Mesothelial cell of epicardium (in vitro differentiated cells): ENCODE measurements at places on chromosomes 1 and 21.

DNA sequence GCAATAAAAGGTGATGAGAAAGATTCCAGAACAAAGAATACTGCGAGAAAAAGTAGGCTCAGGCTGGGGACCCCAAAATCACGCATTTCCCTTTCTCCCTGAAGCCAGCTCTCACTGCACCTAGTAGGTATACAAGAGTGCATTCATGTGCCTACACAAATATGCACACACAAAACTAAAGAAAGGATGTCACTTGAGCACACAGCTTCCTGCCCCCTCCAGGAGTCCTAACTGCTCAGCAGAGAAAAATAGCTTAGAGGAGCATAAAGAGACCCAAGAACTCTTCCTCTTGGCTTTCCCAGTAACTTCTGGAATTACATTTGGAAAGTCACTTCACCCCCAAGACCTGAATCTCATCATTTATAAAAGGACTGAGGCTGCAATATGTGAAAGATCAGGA lies 38.0 kb downstream of the JAK1 start:
- DNase-seq: no peak

GRCh38 chr1:210940081-210940617 lies 193.8 kb downstream of the KCNH1 start:
- DNase-seq: no peak

DNA sequence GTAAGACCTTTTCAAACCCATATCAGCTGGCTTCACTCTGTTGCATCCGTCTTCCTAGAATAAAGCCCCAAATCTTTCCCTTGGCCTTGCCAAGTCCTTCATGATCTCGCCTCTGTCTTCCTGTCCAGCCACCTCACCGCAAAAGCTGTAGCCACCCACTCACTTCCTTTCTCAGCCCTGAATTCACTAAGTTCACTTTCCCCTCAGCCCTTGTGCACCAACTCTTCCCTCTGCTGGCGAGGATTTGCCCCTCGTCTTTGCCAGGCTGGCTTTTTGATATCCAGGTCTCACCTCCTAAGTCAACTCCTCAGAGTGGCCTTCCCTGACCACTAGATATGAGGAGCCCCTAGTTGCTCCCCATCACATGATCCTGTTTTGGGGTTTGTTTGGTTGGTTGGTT lies 3.9 kb upstream of the COL16A1 start:
- no peak for DNase-seq

DNA sequence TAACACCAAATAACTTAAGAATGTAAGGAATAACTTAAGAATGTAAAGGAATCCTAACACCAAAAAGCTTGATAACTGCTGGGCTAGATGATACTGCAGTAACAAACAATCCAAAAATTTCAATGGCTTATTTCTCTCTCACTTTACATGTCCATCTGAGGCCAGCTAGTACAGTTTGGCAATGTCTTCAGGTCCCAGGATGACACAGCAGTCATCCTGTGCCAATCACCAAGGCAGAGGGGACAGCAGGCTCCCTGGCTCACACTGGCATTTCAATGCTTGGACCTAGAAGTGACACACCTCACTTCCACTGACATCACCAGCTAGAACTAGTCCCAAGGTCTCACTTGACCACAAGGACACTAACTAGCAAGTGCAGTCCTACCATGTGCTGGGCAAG lies 15.3 kb downstream of the DNAJC11 start:
- no peak for DNase-seq

DNA sequence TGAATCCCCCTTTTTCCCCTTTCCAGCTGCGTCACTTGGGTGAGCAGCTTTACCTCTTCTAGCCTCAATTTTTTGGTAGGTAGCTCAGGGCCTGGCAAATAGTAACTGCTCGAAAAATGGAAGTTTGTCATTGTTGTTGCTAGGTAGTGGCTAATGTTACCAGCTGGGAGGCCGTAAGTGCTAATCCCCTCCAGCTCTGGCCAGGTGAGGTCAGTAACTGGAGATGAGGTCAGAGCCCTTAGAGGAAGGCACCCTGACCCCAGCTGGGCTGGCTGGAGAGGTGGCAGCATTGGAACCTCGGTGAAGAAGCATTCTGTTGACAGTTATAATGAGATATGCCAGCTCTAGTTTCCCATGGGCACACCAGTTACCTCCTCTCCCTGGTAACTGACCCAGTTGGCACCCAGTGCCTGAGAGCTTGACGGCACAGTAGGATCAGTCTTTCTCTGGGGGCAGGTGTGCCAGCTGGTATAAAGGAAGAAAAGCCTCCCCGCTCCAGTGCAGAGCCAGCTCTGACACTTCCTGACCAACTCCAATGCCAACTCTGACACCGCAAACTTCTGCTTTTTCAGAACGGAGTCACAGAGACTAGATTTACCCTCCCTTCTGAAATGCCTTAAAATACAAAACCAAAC lies 35.0 kb upstream of the SLC2A1 start:
- DNase-seq: no peak

GRCh38 chr1:152836870-152837269 lies 5.8 kb upstream of the LCE6A start:
- DNase-seq: no peak

GRCh38 chr1:229001467-229002011 lies 266.3 kb downstream of the RHOU start:
- DNase-seq: no peak

- DNase-seq: no peak
Measured at GRCh38 chr1:53303726-53304515, 23.9 kb downstream of the LRP8 start.

DNA sequence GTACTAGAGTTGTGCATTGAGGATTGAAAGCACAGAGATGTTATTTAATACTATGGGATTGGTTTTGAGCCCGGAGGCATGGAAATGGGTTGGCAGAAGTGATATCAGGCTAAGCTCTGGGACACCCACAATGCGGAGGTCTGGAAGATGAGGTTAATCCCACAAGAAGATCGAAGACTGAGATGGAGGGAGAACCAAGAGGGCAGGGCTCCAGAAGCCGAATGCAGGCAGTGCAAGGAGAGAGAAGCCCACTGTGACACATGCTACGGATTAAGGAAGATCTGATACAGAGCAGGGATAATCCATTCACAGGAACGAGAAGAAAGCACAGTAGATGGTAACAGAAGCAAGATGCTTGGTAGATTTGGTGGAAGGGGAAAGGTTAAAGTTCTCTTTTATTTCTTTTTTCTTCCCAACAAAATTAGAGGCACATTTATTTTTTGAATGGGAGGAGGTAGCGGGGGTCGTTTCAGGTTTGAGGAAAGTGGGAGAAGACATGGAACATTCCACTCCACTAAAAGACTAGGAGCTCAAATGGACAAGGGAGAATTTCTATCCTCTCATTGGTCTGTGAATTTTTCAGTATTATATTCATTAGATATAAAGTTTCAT lies 113.2 kb downstream of the NCAM2 start:
- DNase-seq: no peak

GRCh38 chr1:10796029-10796944 lies at the start of gene CASZ1:
Gene CASZ1 (minus strand): TSS chr1:10796646. CDS start chr1:10693889, 102,757 bp downstream.
- DNase-seq: peak; percentile 91

- no peak for DNase-seq
Measured at GRCh38 chr1:37922767-37923550, 23.9 kb downstream of the INPP5B start.

GRCh38 chr1:189524501-189524900 lies 953.2 kb downstream of the BRINP3 start:
- DNase-seq: no peak

GRCh38 chr1:152451254-152451653 lies 37.2 kb upstream of the CRNN start:
- DNase-seq: no peak

- DNase-seq: no peak
Measured at GRCh38 chr1:40715491-40716059, 24.1 kb downstream of the NFYC start.

DNA sequence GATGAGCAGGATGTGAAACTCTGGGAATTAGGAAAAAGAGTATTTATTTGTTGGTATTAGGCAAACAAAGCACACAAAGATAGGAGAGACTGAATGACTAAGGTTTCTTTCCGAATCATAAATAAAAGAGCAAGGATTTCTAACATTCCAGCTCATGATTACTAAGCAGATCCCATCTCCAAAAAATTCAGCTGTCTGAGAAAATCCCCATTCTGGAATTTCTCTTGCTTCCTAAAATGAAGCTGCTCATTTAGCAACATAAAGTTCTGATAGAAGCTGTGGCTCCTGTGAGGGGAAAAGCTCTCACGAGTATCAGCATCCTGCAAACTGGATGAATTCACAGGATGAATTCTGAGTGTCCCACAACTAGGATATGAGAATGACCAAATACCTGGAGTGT lies 6.7 kb upstream of the SH2D5 start:
- DNase-seq: no peak

DNA sequence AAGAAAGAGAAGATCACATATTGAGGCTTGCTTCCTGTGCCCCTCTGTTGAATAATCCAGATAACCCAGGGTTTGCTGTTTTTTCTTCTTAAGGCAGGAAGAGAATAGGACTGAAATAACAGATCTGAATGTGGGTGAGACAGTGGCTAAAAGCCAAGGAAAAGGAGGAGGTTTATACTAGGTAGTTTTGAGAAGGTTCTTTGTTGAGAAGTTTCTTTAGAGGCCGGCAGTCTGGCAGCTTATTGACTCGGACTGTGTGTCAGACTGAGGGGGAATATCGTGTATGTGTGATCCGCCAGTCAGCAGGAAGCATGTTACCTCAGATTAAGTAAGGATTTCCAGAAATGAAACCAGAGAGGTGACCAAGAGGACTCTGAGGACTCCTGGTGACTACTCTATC lies 119.8 kb downstream of the PLA2G4A start:
- DNase-seq: no peak

- DNase-seq: no peak
Measured at GRCh38 chr1:45607404-45608074, 16.3 kb downstream of the CCDC17 start.

DNA sequence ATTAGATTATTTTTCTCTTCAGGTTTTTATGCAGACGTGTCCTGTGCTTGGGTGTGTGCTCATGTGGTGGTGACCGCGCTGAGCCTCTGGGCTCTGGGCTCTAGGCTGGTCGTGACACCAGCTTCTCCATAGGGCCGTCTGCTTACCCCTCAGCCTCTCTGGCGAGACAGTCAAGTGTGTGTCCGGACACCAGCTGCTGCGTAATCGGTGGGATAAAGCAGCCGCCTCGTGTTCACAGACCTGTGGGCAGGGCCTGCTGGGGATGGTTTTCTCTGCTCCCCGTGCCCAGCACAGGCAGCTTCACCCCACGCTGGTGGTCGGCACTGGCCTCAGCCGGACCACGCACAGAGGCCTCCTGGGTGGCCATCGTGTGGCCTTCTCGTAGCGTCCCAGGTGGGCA lies 33.6 kb upstream of the DIP2A start:
- no peak for DNase-seq

DNA sequence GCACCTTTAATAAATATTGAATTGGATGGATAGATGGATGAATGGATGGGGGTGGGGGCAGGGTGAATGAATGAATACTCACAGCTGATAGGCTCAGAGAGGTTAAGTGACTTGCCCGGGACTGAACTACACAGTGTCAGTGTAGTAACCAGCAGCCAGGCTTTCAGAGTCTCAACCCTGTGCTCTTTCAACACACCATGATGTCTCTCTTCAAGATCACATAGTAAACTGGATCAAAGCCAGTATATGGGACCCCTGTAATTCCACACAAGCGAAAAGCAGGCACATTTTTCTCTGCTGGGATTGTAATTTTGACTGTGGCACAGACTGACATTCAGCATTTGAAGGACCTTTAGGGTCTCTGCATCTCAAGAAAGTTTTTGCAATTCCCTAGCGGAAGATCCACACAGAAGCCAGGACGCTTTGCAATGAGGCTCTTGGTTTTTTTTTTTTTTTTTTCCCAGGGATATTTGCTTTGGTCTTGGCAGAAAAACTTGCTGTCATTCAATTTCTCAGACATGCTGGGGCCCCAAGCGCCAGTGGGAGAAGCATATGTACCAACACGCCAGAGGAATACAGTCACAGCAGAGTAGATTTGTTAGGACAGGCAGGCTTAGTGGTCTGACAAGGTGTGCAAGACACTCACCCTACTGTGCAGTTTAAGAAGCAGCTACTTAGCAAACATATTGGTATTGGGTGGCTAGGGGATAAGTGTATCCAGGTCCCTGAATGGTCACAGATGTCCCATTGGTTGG lies 213.1 kb upstream of the CAMK1G start:
- no peak for DNase-seq

- DNase-seq: no peak
Measured at GRCh38 chr1:41536361-41536802, 51.9 kb upstream of the EDN2 start.

DNA sequence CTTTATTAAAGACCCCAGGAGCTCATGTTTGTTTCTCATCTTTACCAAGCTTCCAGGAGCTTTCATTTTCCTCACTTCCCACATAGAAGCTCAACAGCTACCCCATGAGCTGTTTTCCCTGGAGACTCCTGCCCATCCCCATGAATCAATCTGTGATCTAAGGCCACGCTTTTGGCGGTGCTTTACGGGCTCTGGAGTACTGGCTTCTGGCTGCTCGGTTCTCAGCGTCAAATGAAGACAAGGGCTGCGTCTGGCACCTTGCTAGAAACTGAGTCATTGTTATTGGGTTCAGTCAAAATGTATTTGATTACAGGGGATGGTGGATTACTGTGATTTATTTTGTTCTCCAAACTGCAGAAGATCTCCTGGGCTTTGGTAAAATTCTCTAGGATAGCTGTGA lies 39.9 kb downstream of the ACP6 start:
- DNase-seq: no peak

DNA sequence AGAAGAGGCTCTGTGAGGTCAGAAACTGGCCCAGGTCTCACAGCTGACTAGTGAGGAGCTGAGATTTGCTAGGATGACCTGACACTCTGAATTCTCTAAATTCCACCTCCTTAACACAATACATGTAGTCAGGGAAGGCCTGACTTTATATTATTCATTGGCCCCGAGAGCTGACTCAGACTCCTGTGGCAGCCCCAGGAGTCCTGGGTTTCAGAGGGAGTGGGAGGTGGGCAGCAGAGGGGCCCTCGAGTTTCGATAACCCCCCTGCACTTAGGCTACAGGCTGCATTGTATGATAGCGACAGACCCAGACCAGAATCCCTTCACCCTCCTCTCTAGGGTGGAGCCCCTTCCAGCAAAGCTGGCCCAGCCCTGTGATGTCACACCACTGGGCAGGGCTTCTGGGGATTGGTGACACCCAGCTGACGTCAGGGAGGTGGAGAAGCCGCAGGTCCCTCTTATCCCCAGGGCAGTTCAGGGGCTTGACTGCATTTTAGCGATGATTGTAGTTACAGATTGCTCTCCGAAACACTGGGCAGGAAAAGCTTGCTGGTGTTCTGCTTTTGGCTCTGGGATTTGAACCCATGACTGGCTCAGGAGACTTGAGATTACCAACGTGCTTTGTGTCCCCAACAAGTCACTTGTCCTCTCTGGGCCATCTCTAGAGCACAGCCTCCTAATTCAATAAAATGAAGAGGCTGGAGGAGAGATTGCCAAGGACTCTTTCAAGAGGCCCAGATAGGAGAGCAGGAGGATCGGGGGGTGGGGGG lies 17.0 kb upstream of the GPR37L1 start:
- no peak for DNase-seq

DNA sequence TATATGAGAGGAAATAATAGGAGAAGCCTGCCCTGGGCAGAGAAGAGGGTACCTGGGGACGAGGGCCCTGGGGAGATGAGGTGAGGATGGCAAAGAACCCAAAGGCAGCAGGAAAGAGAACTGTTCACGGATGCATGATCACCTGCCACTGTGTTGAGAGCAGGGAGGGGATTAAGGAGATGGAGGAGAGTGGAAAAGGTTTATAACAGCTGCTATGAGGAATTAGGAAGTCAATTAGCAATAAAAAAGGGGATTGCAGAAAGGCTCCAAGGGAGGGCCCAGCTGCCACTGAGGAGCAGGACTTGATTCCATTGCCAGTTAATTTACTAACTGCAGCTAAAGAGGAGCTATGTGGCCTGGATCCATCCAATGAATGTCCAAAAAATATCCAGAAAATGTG lies 61.1 kb downstream of the GFI1 start:
- DNase-seq: no peak
